ENCODE measurements at places on chromosomes 6 and 20.

DNA sequence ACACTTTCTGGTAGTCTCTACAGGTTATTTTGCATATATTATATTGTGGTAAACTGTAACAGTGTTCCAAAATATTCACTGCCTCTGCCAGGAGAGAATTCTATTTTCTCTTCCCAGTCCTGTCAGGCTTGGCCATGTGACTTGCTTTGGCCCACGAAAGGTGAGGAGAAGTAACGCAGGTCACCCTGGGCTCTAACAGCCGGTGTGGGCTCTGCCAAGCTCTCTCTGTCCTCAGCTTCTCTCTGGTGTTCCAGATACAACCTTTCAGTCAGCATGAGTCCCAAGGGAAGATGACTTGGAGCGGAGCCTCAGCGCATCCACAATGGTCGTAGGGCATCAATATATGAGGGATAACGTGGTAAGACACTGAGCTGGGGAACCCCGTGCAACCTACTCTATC lies 113.0 kb upstream of the RREB1 start:
- no peak for DNase-seq

DNA sequence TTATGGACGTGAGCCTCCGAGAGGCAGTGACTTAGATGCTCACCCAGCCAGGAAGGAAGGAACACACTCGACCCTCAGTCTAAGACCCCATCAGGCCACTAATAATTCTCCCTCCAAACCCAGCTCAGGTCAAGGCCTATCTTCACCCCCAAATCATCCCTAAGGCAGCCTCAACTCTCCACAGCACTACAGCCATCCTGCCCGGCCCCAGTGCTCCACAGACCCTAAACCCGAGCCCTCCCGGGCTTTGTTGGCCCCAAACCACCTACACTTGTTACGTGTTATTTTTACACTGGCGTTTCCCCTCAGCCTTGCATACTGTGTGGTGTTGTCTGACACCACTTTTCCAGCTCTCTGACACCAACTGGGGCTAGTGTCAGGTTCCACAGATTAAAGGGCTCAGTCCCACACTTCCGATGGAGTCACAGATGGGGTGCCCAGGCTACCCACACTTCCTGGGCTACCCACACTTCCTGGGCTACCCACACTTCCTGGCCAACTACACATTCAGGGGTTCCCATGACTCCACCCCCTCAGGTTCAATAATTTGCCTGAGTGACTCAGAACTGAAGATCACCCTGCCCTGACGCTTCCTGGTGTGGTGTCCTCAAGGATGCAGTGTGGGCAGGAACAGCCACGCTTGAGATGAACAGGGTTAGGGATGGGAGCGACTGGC lies 25.3 kb downstream of the RBCK1 start:
- peak; percentile 26 for DNase-seq

DNA sequence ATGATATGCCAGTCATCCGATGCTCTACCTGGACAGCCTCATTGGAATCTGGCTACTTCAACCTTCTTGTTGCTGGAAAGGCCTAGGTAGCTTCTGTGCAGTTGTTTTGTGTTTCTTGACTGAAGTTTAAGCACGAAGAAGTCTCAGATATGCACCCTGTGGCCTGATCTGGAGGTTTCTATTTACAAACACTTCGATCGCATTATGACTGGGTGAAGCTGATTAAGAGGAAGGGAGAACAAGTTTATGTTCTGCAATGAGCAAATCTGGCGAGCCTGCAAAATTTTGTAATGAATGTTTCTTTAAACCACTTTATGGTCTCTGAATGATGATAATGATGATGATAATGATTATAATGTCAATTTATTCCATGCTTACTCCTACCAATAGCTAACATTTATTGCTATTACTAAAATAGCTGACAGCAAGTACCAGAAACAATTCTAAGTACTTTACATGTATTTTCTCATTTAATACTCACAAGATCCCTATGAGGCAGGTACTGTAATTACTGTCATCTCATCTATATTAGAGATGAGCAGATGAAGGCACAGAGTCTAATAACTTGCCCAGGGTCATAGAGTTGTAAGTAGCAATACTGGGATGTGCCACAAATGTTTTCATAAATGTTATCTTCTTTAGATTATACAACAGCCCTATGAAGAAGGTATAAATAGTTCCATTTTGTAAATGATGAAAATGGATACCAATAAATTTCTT lies 126.1 kb upstream of the UST start:
- no peak for DNase-seq

DNA sequence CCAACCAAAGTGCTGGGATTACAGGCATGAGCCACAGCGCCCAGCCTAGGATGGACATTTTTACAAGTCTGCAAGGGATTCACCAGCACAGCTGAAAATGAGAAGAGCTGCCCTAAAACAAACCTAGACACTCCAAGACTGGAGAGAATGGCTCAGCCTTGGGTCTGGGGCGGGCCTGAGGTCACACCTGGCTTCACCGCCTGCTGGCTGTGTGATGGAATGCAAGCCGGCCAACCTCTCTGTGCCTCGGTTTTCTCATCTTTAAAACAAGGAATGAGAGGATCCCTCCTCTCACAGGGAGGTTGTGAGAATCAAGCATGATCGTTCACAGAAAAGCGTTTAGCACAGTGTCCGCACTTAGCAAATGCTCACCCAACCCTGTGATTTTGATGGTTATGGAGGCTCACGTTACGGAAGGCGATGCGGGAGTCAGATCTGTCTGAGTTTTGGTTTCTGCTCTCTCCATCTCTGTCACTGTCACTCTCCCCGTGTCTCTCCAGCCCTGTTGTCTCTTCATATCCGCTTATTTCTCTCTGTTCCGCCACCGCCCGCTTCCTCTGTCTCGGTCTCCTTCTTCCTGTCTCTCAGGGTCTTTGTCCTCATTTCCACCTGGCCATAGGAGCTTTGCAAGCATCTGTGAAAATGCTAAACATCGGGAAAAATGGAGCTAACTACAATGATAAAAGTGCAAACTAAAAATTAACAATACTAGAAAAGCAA lies 47.6 kb downstream of the CEBPB start:
- no peak for DNase-seq

- DNase-seq = no peak
These were observed 17.7 kb upstream of the CCDC167 start for GRCh38 chr6:37517411-37517812.

- DNase-seq = no peak
These were observed 33.5 kb upstream of the BMP2 start for GRCh38 chr20:6733965-6734364.

- no peak for DNase-seq
These were observed 76.8 kb downstream of the MAP3K4 start for GRCh38 chr6:161068321-161068741.

DNA sequence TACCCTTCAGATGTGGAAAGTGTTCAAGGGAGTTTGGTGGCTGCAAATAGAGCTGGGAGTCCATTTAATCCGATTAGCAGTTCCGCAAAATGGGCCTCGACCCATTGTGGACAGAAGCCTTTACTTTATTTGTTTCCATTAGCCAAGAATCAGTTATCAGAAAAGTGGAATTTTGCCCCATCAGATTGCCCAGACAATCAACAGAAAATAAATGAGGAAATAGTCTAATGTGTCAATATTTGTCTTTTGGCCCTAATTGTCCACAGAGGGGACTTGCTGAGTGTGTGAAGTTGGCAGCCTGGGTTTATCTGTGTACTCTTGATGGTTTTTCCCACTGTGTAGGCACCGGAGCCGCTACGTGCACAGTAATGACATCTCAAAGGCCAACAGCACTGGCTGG lies 134.3 kb downstream of the LINC00237 start:
- no peak for DNase-seq

- DNase-seq = no peak
These were observed 113.9 kb upstream of the THBS2 start for GRCh38 chr6:169367507-169367906.

DNA sequence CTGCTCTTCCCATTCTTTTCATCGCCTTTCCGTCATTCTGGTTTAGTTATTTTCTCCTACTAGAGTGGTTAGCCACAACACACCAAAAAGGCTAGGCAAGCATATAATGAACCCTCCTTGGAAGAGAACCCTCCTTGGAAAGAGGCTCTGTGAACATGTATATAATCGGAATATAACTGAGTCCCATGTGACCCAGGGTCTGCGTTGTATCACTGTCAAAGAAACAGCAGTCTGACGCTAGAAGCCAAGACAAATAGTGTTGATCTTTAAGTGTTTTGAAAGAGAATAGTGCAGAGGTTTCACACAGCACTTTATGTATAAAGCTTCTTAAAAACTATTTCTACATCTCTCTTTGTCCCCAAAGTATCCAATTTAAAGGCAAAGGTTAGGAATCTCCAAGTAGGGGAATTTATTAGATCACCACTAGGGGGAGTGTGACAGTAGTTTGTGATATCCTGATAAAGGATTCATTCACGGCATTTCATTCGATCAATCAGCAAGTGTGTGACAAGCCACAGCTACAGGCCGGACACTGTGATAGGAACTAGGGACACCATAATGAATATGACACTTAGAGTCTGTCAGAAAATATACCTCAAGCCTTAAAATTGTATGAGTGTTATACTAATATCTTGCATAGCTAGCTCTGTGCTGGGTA lies 395.3 kb downstream of the CD109 start:
- no peak for DNase-seq

DNA sequence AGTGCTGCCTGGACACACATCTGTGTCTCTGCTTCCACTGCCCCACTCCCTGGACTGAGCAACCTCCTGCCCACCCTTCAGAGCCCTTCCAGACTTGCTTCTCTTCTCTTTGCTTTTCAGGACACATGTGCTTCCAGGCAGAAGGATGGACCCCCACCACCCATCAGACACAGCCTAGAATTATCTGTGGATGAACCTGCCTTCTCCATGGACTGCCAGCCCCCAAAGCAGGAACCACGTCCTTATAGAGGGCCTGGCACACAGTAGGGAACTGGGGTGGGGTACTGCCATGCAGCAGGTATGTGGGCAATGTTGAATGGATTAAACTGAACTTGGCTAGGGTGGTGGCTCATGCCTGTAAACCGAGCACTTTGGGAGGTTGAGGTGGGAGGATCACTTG lies 3.6 kb downstream of the KIAA1755 start:
- DNase-seq = no peak

DNA sequence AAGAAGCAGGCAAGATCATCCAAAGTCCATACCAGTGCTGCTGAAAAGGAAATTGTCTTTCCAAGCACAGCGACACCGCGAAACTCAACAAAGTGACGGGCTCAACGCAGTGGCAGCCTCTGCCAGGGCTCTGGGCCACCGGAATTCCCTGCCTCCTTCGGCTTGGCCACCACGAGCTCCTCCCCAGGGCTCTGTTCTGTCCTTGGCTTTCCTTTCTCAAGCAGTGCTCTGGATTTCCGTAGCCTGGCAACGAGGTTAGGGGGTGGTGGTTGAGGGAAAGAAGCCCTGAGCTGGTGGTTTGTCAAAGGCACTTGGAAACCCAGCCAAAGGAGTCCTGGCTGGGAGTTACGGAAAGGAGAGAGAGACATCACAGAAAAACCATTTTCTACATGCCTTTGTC lies 31.2 kb downstream of the PRR18 start:
- no peak for DNase-seq

DNA sequence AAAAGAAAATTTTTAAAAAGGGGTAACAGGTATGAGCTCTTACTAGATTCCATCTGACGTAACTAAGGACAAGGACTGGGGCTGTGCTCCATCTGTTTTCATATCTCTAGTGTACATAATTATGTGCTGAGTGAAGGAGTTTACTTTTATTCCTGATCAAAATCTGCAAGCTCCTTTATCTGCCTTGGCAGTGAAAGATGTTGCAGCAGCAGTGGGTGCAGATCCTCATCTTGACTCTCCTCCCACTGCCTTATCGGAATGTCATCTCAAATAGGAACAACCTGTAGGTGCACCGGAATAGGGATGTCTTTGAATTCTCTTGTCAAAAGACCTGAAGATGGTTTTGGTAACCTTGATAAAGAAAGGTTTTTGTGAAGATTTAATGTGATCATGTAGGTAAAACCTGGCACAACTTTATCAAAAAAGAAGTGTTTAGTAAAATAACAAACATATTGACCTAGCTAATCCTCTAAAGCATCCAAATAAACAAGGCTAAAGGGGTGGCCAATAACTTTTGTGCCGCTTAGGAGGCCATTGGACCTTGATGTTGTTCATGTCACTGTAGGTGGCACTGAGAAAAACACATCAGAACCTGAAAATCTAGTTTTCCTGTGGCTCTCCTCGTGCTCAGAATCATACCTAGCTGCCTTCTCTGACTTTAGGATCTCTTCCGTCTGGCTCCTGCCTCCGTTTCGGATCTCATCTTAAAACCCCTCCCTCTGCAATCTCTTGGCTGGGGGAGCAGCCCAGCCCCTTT lies 19.0 kb upstream of the SLC16A10 start:
- no peak for DNase-seq

- DNase-seq = peak; percentile 26
These were observed 72.1 kb downstream of the RSPO3 start for GRCh38 chr6:127190552-127190951.

DNA sequence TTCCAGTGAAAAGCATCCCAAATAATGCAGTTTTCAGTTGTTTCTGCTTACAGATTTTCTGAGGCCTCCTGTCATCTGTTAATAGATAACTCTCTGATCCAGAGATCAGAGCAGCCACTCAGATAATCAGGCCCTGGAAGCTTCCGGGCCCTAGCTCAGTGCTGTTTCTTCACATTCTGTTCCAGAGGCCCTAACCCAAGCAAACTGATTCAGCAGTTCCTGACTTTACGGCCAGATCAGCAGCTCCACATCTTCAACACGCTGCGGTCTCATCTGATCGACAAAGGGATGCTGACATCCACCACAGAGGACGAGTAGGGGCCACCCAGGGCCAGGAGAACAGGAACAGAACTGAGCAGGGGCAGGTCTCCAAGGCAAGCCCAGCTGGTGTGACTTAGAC lies 63.1 kb downstream of the CDS2 start:
- DNase-seq = no peak

GRCh38 chr6:109229536-109229935 lies 134.2 kb downstream of the CEP57L1 start:
- DNase-seq = peak; percentile 31

DNA sequence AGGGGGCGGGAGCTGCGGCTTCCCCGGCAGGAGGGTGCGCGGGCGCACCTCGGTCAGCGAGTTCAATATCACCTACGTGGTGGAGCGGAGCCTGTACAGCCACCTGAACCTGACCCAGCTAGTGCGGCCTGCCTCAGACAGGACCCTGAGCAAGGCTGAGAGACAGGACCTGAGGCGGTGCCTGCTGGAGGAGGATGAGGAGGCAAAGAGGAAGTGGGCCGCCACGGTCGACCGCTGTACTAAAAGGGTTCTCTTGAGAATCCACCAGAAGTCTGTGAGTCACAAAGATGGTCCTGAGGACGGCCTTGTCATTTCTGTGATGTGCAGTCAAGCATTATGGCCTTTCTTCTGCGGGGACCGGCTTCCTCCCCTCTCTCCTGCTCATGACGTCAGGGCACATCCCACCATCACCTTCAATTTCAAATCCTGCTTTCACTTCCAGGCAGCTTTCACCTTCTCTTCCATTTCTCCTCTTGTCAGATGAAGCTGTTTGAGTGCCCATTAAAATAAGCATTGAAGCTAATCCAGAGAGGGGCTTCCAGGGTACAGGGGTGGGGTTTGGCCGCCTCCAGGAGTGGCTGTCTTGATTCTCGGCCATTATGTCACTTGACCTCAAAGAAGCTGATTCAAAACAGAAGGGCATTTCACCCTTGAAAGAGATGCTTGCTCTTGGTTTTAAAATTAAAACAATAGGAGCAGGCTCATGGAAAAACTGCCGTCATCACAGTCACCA lies 177.6 kb downstream of the SASH1 start:
- no peak for DNase-seq

GRCh38 chr6:58113960-58114359 lies 796.5 kb downstream of the PRIM2 start:
- no peak for DNase-seq

GRCh38 chr6:34585108-34585507 lies 29.0 kb upstream of the SPDEF start:
- DNase-seq = no peak

Data from Daoy (cell line).